ENCODE measurements at places on chromosomes 7 and 10.

DNA sequence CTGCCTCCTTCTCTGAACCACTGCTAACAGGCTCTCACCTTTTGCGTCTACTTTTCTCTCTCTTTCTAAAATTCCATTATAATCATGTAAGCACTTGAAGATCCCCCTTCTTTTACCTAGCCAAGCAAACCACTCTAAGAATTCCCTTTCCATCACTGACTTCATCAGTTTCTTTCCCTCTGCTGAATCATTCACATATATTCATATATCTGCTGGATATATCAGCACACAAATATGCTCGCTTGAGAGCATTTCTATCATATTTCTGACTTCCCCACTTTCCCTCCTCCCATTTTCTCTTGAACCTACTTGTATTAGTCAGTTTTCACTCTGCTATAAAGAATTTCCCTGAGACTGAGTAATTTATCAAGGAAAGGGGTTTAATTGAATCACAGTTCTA is 84.2 kb upstream of the LRRN3 start:
- no peak for DNase-seq

GRCh38 chr7:137441451-137441850 is 97.9 kb upstream of the PTN start:
- DNase-seq: no peak

DNA sequence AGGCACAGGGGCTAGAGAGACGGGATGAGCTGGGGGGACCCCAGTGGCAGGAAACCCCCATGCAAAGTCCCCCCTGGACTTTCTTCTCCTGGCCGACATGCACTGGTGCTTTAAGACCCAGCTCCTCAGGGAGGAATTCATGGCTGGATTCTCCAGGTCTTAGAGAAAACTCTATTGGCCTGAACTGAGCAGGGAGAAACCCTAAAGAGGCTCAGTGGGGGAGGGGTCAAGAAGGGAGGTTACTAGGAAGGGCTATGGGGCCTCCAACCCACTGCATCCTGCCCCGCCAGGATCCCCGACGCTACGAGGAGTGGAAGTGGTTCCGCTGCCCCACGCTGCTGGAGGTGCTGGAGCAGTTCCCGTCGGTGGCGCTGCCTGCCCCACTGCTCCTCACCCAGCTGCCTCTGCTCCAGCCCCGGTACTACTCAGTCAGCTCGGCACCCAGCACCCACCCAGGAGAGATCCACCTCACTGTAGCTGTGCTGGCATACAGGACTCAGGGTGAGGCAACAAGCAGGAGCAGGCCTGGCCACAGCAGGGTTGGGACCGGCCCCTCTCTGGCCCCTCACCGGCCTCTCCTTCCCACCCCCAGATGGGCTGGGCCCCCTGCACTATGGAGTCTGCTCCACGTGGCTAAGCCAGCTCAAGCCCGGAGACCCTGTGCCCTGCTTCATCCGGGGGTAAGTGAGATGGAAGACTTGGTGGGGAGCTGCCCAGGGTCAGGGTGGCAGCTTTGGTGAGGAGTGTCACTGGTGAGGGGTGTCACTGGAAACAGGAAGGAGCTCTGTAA is 13.8 kb downstream of the ATG9B start:
- no peak for DNase-seq

DNA sequence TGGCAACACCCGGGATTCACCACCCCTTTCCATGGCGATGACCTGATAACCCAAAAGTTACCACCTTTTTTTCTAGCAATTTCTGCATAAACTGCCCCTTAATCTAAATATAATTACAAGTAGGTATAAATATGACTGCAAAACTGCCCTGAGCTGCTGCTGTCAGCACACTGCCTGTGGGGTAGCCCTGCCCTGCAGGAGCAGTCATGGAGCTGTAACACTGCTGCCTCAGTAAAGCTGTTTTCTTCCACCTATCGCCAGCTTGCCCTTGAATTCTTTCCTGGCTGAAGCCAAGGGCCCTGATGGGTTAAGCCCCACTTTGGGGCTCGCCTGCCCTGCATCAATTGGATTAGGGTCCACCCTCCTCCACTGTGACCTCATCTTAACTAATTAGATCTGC is 368.8 kb downstream of the SFMBT2 start:
- DNase-seq: no peak

GRCh38 chr10:102185811-102186527 is 33.8 kb downstream of the NOLC1 start:
- no peak for DNase-seq

DNA sequence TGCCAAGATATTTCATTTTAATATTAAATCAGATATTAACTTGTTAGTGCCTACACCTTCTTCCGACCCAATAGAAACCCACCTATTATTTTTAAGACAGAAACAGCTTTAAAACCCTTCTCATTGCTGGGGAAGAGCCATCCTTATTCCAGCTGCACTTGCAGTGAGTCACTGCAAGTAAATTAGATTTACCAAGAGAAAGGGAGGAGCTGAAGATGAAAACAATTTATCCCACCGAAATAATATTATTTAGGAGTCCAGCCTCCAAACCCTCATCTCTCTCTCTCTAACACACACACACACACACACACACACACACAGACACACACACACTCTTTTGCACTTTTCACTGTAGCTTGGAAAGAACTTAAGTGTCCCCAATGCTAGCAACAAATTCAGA is 26.9 kb downstream of the TWIST1 start:
- DNase-seq: no peak

GRCh38 chr10:62000037-62000603 is 98.6 kb downstream of the ARID5B start:
- DNase-seq: no peak

DNA sequence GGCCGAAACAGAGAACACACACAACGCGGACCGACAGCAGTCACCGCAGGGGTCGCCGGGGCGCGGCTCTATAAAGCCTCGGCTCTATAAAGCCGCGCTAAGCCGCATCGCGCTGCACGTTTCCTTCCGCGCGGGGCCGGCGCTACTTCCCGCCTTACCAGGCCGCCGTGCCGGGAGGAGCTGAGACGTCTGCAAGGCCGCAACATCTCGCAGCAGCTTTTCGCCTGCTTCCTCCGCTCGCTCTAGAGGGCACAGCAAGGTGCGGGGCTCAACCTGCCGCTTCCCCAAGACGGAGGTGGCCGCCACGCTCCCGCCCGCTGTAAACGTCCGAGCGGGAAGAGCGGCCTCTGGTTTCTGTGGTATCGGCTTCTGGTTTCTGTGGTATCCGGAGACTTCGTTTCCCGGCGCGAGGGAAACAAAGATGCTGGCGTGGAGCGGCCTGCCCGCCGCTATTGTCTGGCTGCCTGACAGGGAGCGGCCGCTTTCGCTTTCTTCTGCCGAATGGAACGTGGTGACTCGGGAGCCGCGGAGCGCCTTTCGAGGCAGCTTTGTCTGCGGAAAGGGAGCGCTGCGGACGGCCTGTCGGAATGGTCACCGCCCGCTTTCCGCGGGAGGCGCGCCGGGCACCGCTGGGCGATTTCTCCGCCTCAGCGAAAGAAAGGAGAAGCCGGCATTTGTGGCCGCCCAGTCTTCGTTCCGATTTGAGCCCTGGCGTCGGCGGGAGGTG is 91.8 kb downstream of the SPAG6 start:
- DNase-seq: peak; percentile 86

Measured in stimulated activated CD8-positive, alpha-beta memory T cell treated with anti-CD3 and anti-CD28 coated beads, Interleukin-7, amount 100 ng/mL, for 1 hour (primary cell).